ENCODE measurements at places on chromosomes 11 and 22. TPM values are rescaled to one million over a fixed set of nuclear protein-coding genes. Genes with fewer than 3 reads are reported as not detected.

The SCGB1A1 gene
- polyA plus RNA-seq = not detected

The FAM168A gene
- 9.7 TPM for polyA plus RNA-seq

The ESAM gene
- 4.9 TPM for polyA plus RNA-seq

The SEPTIN3 gene
- 2.9 TPM for polyA plus RNA-seq

The TMEM191C gene
- 11.3 TPM for polyA plus RNA-seq

Measured in cardiac muscle cell (in vitro differentiated cells and primary cell).